WERI-Rb-1 (cell line): ENCODE measurements at places on chromosomes 1 and 21.
A peak's percentile ranks its signal among the peaks of the same experiment; 100 is the strongest.

- no peak for DNase-seq
Measured at GRCh38 chr1:81259625-81260411, 540.9 kb upstream of the ADGRL2 start.

GRCh38 chr1:9080705-9081291 lies 11.4 kb upstream of the SLC2A5 start:
- no peak for DNase-seq

- no peak for DNase-seq
Measured at GRCh38 chr1:223741861-223742260, 29.5 kb downstream of the CAPN2 start.

DNA sequence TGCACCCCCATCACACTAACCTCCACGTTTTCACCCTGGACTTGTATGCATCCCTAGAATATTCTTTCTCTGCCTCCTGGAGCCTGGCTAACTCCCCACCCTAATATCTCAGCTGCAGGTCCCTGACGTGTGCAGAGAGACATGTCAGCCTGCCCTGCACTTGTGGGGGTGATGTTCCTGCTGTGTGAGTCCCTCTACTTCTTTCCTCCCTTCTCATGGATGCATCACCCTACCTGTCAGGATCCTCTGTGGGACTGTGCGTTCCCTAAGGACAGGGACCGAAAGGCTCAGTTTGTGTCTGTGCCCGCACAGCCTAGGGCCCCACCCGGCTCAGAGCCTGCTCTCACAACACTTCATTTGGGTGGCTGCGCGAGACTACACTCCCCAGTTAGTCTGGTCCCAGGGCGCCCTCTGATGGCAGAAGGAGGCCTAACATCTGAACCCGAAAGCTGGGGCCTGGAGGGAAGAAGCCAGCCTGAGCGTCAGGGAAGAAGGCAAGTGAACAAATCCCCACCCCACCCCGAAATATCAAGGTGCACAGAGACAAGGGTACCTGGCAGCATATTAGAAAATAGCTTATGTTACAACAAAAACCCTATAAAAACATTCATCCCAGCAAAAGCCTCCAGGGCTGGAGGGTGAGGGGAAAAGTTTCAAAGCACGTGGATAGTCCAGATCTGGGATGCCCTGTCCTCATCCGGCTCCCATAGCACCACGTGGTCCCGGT lies 3.7 kb downstream of the CD52 start:
- peak; percentile 92 for DNase-seq

DNA sequence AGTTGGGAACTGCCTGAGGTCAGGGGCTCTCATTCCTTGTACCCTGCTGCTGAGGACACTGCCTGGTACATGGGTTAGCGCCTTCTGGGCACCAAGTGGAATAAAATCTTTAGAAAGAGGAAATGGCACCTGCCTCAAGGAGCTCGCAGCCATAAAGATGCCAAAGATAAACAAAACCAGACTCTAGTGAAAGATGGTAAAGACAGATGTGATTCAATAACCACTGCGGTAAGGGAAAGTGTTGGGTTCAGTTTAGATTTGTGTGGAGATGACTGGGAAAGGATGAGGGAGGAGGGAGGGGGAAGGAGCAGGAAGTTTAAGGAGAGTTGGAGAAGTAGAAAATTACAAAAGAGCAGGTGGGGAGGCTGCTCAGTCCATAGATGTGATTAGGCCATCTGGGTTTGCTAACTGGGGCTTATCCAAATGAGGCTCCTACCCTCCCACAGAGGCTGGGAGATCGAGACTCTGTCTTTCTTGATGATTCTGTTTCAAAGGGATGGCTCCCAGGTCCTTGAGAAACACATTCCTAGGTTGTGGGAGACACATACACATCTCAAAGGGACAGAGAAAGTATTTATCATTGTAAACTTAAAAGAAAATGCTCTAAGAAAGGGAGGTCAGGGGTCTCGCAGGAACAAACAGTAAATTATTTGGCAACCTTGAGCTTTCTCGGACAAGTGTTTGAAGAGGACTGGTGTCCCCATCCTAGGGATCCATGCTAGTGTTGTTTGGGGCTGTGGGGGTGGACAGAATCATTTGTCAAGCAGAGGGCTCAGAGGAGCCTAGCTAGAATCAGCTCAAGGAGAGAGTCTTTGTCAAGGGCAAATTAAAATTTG lies 65.7 kb upstream of the MORC3 start:
- DNase-seq, result peak; percentile 38

DNA sequence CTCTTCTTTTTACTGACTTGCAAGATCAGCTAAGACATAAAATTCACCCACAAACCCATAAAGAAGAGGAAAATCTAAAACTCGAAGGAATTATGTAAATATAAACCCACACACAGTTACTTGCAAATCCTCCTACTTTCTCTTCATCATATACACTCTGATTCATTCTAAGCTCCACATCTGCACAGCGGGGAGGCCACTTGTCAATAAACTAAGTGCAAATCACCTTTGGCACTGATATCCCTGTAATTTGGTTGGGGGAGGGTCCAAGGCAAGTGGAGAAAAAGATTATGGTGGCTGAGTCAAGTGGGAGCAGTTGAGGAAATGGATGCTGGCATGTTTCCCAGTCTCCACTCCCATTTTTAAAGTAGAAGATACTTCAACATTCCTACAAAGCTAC lies 596.5 kb downstream of the MATN1 start:
- no peak for DNase-seq

DNA sequence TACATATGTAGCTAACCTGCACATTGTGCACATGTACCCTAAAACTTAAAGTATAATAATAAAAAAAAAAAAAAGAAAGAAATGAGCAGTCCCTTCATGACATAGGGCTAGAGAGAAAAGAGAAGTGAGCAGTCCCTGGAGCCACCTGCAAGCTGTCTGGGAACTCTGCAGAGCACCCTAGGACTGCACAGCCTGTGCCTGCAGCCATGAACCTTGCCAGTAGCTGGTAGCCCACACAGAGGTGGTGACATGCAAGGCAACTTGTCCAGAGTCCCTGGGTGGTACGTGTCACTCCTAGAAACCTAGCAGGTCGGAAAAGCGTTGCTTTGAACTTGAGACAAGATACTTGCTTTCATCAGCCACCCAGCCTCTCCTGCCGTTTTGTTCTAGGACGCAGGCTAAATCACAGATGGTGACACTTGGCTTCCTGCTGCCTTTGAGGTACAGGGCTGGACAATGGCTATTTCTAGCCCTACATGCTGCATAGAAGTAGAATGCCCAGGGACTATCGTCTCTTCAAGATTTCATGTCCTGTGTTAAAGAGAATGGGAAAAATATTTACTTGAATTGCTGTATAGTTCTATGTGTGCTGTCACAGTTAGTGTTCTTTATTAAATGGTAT lies 260.9 kb downstream of the LTN1 start:
- DNase-seq, result no peak

GRCh38 chr1:33735624-33736023 lies 128.3 kb upstream of the HMGB4 start:
- no peak for DNase-seq

- DNase-seq, result no peak
Measured at GRCh38 chr1:223731133-223731770, 18.9 kb downstream of the CAPN2 start.

- no peak for DNase-seq
Measured at GRCh38 chr1:5658340-5659316, 333.6 kb downstream of the NPHP4 start.

DNA sequence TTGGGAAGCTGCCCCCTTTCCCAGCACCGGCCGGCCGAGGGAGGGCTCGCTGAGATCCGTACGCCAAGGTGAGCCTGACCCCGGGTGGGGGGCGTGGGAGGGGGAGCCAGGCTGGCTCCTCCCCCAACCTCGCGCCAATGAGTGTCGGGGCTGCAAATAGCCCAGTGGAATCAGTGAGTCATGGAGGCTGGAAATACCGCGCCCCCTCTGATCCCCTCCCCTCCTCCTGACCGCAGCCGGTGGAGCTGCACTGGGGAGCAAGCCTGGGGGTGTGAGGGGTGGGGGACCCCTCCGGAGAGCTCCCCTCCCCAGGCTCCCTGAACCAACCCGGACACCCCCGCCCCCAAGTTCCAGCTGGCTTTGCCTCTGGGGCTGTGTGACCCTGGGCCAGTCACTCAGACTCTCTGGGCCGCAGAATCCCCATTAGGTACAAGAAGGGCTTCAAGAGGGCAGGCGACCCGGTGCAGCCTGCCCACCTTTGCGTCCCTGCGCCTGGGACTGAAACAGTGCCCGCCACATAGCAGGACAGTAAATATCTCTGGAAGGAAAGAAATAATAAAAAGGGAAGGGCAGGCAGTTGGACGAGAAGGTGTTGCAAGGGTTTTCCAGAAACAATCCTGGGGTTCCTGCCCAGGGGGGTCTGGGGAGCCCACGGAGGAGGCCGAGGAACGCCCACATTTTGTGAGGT lies 4.5 kb downstream of the HSPB7 start:
- no peak for DNase-seq

- no peak for DNase-seq
Measured at GRCh38 chr1:86811142-86811924, 102.6 kb downstream of the SELENOF start.

DNA sequence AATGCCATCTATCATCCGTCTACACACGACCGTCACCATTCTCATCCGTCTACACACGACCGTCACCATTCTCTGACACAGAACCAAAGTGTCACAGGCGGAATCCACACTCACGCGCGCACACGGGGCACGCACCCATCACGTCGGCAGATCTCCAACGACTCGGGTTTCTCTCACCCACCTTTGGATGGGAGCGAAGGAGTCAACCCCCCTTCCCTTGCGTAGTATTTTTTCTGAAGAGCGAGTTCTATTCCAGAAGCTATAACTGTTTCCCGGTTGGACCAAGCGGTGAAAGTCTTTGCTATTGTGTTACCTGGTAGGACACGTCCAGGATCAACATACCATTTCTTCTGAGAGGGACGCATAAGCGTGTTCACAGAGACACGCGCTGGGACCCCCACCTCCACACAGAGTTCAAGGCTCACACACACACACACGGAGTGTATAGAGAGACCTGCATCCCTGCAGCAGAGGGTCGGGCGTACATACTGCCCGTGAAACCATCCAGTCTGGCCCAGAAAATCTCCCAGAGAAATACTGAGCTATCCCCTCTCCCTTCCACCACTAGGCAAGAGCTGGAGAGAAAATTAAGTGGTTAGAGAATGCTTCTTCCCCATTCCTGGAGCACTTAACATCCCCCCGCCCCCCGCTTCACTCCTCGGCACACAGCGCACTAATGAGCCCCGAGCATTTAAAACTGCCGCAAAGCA lies 741 bp downstream of the DUSP10 start:
- DNase-seq, result no peak

DNA sequence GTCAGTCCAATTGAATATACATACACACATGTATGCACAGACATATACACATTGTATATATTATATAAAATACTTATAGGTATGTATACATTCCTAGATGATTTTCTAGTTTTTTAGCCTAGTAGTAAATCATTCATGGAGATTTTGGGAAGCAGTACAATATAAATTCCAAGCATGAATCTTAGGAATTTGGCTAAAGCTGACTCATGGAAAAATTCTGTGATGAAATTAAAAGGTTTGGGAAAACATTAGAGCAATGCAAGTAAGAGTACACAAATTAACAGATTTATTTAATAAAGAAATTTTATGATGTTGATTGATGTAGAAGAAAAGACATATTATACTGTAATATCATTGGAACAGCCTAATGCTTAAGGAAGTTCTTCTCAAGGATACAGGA lies 43.7 kb upstream of the PTGFR start:
- DNase-seq, result no peak

- no peak for DNase-seq
Measured at GRCh38 chr1:93851327-93851712, 27.7 kb downstream of the DNTTIP2 start.

- peak; percentile 47 for DNase-seq
Measured at GRCh38 chr1:15173863-15174614, 20.5 kb downstream of the TMEM51 start.

DNA sequence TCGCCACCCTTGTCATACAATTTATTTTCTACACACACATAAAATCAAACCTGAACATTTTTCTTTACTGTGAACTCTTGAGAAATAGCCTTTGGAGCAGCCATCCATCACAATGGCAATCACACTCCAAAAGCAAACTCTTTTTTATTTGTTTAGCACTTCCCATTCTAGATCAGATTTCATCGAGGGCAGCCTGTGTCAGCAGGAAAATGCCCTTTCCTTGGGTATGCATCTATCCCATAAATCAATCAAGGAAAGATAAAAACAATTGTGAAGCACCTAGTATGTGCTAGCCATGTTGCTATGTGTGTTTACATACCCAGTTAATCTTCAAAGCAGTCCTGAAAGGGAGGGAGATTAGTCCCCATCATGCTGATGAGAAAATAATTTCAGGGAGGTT lies 484.1 kb upstream of the USP24 start:
- no peak for DNase-seq

DNA sequence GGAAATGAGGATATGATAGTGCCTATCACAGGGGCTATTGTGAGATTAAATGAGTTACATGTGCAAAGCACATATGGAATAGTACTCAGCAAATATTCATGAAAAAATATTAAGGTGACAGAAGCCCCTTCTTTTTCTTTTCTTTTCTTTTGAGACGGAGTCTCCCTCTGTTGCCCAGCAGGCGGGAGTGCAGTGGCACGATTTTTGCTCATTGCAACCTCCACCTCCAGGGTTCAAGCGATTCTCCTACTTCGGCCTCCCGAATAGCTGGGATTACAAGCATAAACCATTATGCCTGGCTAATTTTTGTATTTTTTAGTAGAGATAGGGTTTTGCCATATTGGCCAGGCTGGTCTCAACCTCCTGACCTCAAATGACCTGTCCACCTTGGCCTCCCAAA lies 139.4 kb downstream of the HIVEP3 start:
- DNase-seq, result no peak

DNA sequence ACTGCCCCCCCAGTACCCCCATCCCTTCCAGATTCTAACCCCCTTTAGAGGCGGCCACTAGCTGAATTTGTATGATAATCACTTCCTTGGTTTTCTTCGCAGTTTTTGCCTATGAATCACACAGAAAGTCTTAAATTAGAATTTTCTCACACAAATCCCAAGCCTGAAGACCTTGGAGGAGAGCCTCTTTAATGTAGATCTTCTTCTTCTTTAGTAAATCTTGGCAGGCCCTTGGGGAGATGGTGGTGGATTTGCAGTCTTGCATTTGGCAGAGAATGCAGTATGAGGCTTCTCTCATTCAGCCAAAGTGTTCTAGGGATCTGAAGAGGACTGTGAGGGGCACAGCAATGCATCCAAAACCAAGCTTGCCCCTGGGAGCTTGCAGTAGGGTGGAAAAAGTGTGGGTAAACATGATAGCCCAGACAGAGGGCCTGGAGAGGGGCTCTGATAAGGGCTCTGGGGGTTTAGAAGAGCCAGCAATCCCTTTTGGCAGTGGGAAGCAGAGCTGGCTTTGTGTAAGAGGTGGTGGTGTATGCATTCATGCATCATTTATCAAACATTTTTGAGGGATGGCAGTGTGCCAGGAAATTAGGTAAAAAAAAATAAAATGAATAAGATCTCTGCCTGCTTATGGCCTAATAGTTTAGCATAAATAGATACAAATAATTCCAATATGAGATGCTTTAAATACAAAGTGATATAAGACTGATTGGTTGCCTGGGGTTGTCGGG lies 7.7 kb upstream of the CDC42 start:
- DNase-seq, result no peak

DNA sequence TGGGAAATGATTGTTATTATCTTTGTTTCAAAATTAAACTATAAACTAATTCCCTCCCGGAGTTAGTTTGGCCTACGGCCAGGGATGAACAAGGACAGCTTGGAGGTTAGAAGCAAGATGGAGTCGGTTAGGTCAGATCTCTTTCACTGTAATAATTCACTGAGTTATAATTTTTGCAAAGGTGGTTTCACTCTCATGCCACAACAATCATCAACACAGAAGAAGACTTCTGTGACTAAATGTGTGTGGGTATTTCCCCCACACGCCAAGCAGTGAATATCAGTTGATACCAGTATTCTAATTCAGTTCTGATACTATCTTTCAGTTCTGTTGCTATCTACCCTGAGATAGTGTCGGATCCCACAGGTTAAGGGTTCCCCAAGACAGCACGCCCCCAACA lies 215.1 kb downstream of the S1PR1 start:
- DNase-seq, result no peak
